ENCODE measurements at places on chromosomes 7 and 10. TPM values are rescaled to one million over a fixed set of nuclear protein-coding genes. Genes with fewer than 3 reads are reported as not detected.

GRCh38 chr10:127485153-127485857 is 63.8 kb upstream of the NPS start:
- peak; percentile 23 for DNase-seq
- H3K4me1 ChIP-seq, result no peaks in the 10 kb centered on the region
- H3K4me3 ChIP-seq, result no peak overlapping the region
- H3K27me3 ChIP-seq, result peaks cover 2% of the 10 kb centered on the region
- H3K27ac ChIP-seq, result no peak overlapping the region

The ADAM22 gene
- 17.1 TPM for polyA plus RNA-seq

- no peaks in the 10 kb centered on the region for H3K36me3 ChIP-seq
- no peak overlapping the region for H3K4me3 ChIP-seq
- no peak overlapping the region for H3K27ac ChIP-seq
- no peaks in the 10 kb centered on the region for H3K4me1 ChIP-seq
Measured at GRCh38 chr7:100639995-100640516, 1.3 kb downstream of the TFR2 start.

GRCh38 chr7:156063241-156063810 is 251.1 kb upstream of the SHH start:
- no peaks in the 10 kb centered on the region for H3K36me3 ChIP-seq
- no peak for DNase-seq
- H3K4me1 ChIP-seq, result no peaks in the 10 kb centered on the region
- H3K4me3 ChIP-seq, result no peak overlapping the region
- no peak overlapping the region for H3K27ac ChIP-seq

Measured in muscle of leg (tissue), 16 donors.